ENCODE measurements at places on chromosomes 4 and X.

GRCh38 chr4:125952631-125953030 is 637.9 kb downstream of the FAT4 start:
- DNase-seq = no peak

DNA sequence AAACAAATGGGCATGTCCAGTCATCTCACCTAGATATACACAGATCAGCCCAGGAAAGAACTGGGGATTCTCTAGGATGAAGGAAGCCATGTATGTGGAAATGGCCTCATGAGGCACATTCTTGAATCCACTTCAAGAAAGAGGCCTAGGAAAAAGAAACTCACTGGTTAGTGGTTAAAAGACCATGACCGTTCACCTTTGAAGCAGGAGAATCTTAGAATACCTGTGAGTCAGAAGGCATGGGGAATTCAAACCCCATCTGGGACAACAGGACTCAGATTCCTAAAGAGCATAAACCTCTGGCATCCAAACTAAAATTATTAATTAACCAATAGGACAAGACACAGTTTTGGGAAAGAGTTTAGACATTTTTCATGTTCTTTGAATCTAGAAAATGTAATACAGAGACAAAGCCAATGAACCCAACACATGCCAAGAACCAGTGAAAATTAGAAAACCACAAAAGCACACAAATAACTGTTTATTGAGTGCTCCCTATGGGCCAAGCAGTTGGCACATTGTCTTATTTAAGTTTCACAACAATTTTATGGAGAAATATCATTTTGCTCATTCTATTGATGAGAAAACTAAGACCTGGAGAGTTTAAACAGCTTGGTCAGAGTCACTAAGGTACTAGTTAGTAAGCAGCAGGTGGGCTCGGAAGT is 97.5 kb downstream of the NPNT start:
- no peak for DNase-seq

DNA sequence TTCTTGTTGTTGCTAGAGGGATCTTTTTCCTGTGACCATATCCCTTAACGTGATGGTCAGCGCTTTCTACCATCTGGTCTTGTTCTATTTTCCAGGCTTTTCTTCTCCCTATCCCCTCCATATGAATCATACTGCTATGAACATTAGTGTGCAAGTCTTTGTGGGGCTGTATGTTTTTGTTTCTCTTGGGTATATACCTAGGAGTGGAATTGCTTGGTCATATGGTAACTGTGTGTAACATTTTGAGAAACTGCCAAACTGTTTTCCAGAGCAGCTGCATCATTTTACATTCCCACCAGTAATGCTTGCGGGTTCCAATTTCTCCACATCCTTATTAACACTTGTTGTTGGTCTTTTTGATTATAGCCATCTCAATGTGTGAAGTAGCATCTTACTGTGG is 121.4 kb downstream of the SPRY1 start:
- DNase-seq = no peak

DNA sequence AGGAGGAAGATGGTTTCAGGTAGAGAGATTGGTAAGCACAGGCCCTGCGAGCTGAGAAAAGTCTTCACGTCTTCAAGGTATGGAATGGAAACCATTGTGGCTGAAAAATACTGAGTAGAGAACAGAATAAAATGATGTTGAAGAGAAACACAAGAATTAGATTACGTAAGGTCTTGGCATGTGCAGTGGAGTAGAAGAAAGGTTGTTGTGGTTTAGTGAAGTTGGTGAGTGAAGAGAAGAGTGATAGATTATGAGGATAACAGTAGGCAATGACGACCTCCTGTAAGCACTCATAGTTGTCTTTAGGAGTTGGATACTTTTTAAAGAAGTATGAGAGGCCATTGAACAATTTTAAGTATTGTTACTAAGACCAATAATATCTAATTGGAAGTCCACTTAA is 642.6 kb downstream of the PCDH7 start:
- no peak for DNase-seq

- no peak for DNase-seq
Observed at GRCh38 chr4:5815641-5816040, 77.2 kb downstream of the CRMP1 start.

DNA sequence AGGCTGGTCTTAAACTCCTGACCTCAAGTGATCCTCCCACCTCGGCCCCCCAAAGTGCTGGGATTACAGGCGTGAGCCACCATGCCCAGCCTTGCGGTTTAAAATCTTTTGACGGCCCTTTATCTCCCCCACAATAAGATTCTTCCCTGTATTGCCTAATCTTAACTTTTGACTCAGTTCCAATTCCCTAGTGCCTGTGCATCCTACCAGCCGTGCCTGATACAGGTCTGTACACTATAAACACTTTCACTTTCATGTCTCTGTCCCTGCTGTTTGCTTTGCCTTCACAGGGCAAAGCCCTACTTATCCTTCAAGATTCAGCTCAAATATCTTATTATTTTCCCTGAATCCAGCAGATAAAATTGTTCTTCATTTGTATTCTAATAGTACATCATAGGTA is 74.6 kb downstream of the WDR44 start:
- DNase-seq = no peak

DNA sequence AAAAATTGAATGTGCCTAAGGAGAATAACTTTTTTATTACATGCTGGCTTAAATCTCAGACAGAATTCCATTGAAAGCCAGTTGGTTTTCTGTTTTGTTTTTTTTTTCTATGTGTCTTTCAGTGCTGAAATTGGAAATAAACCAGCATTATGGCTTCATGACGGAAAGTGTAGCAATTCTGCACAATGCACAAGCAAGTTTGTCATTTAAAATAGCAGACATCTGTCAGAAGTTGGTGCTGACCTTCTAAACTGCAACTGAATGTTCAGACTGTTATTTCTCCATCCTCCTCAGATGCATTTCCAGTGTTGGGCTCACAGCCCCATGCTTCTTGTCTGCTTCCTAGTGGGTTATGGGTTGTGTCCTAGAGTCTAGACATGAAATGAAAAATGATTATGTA is 107.2 kb upstream of the LIMCH1 start:
- no peak for DNase-seq

- DNase-seq = no peak
Observed at GRCh38 chr4:130712038-130712437, 1616.1 kb downstream of the C4orf33 start.

DNA sequence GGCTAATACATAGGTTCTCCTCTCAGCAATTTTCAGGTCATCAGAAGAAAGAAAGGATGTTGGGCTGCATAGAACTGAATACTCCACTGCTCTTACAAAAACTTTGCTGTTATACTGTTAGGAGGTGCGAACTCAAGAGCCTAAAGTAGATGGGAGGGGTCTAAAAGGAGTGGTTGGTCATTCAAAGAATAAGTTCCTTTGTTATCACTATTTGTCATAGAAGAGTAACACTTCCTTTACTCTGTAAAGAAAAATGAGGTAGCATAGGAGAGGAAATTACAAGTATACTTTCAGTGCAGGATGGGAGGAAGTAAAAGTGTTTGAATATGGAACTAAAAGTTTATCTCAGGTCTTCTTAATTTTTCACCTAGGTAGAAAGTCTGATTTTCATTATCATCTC is 61.5 kb downstream of the CCNI start:
- no peak for DNase-seq

- no peak for DNase-seq
Observed at GRCh38 chrX:131779741-131780140, 235.9 kb downstream of the OR13H1 start.

DNA sequence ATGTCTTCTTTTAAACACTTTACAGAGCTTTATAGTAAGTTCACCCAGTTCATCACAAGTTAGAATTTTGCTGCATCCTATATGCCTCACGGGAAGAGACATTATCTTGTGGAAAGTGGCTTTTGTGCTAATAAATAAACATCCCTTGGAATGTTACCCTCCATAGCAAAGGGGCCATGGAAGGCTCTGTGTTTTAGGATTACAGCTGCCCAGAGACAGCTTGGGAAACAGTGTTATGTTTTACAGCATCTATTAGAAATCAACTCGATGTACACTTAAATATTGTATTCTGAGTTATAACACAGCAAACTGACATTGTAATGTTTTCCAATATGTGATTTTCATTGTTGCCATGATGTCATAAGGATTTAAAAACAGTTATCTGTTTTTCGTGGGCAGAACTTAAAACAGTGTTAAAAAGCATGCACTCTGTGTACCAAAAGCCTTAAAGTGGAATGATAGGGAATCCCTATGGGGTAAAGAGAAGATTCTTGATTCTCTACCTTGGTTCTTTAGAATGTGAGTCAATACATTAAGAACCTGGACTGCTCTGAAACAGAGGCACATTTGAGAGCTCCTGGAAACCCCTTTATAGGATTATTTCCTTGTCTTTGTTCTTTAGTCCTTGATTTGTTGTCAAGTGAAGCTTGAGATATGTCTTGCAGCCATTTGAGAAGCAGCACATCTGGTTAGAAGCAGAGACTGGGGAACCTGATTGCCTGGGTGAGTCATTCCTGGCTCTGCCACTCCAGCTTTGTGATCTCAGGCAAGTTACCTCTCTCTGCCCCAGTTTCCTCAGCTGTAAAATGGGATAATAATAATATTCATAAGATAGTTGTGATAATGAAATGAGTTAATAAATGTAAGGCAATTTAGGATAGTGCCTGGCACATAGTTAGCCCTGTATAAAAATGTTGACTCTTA is 41.6 kb downstream of the ARHGAP10 start:
- DNase-seq = no peak

DNA sequence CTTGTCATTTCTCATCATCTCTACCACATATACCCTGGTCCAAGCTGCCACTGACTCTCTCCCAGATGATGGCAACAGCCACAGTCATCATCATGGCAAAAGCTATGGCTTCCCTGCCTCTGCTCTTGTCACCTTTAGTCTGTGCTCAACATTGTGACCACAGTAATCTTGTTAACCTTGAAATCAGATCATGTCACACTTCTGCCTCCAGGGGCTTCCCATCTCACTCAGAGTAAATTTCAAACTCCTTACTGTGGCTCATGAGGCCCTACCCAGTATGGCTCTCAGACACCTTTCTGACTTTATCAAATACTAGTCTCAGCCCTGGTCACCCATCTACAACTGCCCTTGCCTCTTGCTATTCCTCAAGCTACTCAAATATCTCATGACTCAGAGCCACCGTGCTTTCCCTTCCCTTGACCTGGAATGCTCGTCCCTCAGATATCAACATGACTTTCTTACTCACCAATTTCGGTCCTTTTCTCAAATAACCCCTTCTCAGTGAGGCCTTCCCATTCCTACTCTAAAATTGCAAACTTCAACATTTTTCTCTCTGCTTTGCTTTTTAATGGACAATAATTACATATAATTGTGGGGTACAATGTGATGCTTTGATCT is 41.1 kb upstream of the STIM2 start:
- DNase-seq = no peak

DNA sequence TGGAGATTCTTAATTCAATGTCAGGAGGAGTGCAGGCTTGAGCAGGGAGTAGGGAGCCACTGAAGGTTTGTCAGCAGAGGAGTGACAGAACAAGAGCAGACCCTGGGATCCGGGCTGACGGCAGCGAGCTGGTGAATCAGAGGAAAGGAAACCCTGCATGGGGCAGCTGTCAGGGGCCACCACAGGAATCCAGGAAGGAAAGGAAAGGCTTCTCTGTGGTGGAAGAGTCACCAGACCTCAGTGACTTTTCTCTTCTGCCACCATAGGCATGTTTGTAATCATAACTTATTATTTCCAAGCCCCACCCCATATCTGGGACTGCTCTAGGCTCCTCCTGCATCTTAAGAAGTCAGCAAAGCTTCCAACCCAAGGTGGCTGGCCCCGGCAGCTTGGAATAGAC is 150.9 kb downstream of the BCOR start:
- DNase-seq = no peak

DNA sequence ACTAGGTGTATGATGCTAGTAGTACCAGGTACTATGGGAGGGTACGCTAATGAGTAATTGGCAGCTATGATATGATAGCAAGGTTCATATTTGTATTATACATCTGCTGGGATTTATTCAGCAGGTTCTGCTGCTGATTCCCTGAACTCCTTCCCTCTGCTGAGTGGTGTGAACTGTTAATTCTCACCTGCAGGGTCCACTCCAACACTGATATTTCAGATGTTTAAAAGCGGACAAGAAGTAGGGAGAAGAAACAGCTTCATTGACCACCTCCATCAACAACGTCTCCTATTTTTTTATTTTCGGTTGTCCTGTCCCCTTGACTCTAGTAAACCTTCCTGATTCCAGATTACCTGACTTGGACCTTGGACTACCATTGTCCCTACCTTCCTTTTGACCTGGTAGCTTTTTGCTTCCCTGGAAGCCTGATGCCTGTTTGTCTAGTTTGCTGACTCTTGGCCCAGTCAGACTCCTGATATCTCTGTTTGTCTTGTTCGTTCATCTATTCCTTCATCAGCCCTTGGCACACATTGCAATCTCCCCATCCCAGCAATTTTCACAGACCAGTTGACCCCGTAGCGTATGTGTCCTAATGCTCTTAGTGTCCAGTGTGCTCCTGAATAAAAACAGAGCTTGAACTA is 34.0 kb upstream of the RNF128 start:
- no peak for DNase-seq

Data from stimulated activated CD4-positive, alpha-beta T cell treated with anti-CD3 and anti-CD28 coated beads, Interleukin-2, amount 100 ng/mL, for 24 hours (primary cell).